ENCODE measurements at places on chromosomes 12 and 14. TPM values are rescaled to one million over a fixed set of nuclear protein-coding genes. Genes with fewer than 3 reads are reported as not detected.

IKBIP gene
- 26.2 TPM for total RNA-seq

OTX2 gene
- not detected for total RNA-seq

ASCL1 gene
- total RNA-seq: not detected

ACSS3 gene
- total RNA-seq: not detected

CCDC38 gene
- not detected for total RNA-seq

EML1 gene
- 1.5 TPM for total RNA-seq

OR4K15 gene
- not detected for total RNA-seq
